ENCODE measurements at places on chromosomes 3 and 15. TPM values are rescaled to one million over a fixed set of nuclear protein-coding genes. Genes with fewer than 3 reads are reported as not detected.

The NR2F2 gene
- total RNA-seq, result 1.9 TPM

The NRG4 gene
- not detected for total RNA-seq

GRCh38 chr15:85456798-85457197 is 76.4 kb downstream of the AKAP13 start:
- no peak for DNase-seq

DNA sequence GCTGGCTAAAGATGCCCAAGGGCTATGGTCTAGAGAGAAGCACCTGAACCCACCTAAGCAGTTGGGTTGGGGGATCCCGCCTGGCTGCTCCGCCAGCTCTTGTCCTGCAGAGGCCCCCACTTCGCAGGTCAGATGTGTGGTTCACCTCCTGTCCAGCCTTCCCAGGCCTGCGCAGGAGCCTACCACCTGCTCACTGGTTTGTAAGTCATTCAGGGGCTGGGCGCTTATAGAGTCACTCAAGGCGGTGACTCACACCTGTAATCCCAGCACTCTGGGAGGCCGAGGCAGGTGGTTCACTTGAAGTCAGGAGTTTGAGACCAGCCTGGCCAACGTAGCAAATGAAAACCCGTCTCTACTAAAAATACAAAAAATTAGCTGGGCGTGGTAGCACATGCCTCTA is 3.9 kb upstream of the FURIN start:
- DNase-seq, result no peak

DNA sequence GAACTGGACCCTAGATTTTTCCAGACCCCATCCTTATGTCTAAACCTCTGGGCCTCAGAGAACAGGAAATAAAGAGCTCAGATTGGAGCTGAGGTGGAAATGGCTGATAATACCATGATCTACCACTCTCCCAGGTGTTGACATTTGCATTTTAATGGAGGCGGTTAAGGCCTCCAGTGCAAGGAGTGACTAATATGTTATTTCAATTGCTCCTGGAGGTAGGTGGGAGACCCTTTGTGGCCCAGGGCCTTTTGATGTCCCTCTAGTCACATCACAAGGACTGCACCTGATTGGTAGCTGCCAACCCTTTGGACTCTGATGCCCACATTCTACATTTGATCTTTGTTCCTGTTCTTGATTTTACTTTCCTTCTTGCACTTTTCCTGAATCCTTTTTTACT is 9.0 kb upstream of the ADCY5 start:
- no peak for DNase-seq

The THRB gene
- total RNA-seq, result 0.56 TPM

DNA sequence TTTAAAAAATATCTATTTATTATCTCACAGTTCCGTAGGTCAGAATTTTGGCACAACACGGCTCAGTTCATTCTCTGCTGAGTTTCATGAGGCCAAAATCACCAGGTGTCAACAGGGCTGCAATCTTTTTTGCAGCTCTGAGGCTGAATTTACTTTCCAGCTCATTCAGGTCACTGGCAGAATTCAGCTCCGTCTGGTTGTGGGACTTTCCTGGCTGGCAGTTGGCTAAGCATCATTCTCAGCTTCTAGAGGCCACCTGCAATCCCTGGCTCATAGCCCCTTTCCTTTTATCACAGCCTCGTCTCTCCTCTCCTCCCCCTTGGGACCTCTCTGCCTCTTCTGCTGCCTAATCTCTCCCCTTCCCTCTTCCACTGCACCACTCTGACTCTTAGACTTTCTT is 174.0 kb upstream of the WNT5A start:
- no peak for DNase-seq

DNA sequence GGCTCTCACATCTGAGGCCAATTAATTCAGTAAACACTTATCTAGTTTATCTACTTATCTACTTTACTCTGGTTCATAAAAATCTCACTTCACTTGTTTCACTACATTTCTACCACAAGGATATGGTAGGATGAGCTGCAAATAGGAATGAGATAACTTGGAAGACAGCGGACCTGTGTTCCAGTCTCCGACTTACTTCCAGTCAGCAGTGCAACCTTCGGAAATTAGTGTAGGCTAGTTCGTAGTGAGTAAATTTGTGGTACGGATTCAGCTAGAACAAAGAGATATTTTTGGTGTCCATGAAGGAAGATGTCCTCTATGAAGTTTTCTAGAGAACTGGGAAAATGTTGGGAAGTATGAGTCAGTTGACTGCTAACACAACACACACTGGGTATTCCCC is 66.3 kb downstream of the TPRG1 start:
- DNase-seq, result no peak

- no peak for DNase-seq
Measured at GRCh38 chr3:33115024-33115768, 1.4 kb downstream of the CRTAP start.

The ESYT3 gene
- not detected for total RNA-seq

DNA sequence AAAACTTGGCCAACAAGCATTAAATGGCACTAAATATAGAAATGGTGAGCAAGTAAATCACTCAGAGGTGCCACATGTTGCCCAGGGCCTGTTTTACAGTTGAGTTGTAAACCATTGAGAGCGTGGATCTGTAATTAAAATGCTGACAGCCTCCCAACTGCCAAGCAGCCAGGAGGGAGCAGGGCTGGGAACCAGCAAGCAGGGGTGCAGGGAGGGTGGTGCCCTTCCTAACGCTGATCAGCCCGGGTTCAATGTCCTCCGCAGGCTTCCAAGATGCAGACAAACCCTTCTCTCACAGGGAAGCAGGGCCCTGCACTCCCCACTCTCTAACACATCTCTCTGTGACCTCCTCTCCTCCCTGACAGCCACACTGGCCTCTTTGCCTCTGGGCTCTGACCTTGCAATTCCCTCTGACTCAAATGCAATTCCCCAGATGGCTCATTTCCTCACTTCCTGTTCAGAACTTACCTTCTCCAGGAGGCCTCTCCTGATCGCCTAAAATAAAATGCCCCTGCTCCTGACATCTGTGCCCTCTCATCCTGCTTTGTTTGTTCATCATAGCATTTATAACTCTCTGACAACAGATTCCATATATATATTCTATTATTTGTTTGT is 40.0 kb downstream of the WNT7A start:
- no peak for DNase-seq

DNA sequence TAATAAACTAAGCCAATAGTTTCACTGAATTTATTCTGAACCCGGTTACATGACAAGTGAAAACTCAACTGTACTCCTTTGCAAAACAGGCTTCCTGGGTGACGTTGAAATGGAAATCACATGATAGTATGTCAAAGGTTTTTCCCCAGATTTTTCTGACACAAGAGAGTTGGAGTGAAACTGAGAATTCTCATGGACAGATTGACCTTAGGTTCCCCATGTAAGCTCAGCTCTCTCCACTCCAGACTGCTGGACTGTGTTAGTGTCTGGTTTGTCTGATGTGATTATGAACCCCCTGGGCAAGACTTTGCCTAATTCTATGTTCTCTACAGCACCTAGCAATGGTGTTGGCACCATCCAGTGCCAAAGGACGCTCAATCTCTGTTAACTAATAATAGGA is 219.7 kb upstream of the COL8A1 start:
- no peak for DNase-seq

- DNase-seq, result no peak
Measured at GRCh38 chr3:144273601-144274000, 302.0 kb downstream of the DIPK2A start.

The CLPX gene
- total RNA-seq, result 28.6 TPM

DNA sequence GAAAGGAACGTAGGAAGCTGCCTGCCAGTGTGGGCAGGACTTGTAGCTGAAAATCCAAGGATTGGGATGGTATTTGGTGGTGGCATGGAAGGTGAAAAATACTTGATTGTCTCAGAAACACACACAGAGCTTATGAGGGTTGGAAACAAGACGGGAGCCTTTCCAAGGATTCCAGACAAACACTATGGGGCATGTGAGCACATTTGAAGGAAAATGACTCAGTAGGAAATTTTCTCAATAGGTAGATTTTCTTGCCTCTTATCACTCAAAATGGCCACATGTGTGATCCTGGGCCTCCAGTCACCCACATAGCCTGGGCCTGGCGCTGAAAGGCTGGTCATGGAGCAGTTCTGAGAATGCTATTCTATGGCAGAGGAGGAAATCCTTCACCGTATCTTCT is 47.4 kb downstream of the CCNL1 start:
- DNase-seq, result no peak

Data from glutamatergic neuron (in vitro differentiated cells).